NCI-H1417 (cell line): ENCODE measurements at places on chromosomes 12 and 14.

DNA sequence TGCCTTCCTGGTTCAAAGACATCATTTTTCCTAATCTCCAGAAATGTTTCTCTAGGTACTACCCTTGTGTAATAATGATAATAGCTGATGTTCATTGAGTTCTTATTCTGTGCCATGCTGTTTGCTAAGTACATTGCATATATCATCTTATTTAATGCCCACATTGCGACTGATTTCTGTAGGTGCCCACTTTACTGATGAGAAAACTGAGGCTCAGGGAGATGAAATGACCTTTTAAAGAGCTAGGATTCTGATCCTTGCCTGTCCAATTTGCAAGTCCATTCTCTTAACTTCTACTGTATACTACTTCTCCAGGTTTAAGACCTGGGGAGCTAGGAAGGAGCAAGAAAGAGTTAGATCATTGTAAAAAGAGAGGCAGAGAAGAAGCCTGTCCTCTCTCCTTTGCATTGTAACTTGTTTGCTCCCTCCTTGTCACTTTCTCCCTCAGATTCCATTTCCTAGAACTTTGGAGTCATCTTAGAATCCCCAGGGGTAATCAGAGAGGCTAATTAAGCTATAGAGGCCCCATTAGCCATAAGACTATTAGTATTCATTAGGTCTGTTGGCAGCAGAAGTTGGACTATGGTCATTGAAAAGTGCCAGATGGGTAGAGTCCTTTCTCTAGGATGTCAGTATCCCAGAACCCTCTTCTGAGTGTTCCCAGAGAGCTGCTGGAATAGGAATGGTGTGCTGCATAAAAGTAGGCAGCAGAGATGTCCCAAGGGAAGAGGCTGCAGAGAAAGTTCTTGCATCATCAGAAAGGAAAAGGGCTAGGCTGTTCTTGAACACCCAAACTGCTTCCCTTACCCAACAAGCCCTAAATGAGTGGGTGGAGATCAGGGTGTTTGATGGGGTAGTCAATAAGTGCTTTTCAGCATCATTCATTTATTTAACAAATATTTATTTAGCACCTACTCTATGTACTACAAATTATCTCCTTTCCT, 3.1 kb downstream of the DGKA start:
- DNase-seq: no peak

- DNase-seq: no peak
Observed at GRCh38 chr12:74610711-74611110, 73.1 kb downstream of the ATXN7L3B start.

DNA sequence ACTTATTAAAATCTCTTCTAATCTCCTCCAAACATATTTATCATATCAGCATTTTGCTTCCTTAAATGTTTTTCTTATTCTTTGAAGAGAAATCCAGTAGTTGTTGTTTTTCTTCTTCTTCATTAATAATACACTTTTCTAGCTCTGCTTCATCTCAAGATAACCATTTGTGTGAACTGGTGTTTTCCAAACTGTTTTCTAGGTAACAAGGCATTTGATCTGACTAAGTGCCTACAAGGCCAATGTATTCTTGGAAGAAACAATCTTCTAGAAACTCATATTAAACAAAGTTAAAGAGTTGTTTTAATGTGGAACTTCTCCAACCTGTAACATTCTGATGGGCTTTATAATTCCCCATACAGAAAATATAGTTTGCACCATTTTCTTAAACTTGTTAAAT, 30.8 kb upstream of the IFNG start:
- DNase-seq: no peak

GRCh38 chr12:1913377-1914113, 4.9 kb downstream of the CACNA2D4 start:
- no peak for DNase-seq

DNA sequence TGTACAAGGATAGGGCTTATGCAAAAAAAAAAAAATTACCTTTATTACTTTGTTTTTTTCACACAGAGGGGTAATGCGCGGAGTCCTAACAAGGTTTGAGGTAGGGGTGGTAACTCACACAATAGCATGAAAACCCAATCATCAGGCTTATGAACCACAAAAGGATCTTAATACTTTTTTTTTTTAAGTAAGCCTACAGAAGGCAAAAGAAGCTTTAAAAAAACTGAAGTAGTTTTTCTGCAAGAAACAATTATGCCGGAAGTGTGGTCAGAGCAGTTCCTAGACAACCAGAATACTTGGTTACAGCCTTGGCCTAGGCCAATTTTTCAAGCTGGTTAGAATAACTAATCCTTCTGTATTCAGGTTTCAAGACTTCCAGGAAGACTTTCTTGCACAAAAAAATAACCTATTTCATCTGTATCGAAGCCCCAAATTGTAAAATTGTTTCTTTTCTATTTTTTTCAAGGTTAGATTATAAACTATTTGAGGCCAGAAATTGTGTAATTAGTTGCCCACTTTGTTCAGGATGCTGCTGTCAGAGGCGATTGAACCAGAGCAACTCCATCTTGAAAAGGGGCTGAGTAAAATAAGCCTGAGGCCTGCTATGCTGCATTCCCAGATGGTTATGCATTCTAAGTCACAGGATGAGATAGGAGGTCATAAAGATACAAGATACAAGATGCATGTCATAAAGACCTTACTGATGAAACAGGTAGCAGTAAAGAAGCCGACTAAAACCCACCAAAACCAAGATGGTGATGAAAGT, 1.8 kb upstream of the GNS start:
- DNase-seq: no peak

DNA sequence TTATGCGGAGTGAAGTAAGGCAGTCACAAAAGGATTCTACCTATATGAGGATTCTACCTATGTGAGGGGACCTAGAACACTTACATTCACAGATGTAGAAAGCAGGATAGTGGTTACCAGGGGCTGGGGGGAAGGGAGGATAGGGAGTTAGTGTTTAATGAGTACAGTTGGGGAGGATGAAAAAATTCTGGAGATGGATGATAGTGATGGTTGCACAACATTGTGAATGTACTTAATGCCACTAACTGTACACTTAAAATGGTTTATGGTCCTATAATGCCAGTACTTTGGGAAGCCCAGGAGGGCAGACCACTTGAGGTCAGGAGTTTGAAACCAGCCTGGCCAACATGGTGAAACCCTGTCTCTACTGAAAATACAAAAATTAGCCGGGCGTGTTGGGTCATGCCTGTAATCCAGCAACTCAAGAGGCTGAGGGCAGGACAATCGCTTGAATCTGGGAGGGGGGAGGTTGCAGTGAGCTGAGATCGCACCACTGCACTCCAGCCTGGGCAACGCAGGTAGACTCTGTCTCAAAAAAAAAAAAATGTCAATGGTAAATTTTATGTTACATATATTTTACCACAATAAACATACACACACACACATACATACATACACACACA, 25.4 kb downstream of the SVOP start:
- DNase-seq: peak; percentile 87
